ENCODE measurements at places on chromosomes 4 and X.

- DNase-seq = no peak
Observed at GRCh38 chrX:82765811-82766210, 742.3 kb upstream of the POU3F4 start.

DNA sequence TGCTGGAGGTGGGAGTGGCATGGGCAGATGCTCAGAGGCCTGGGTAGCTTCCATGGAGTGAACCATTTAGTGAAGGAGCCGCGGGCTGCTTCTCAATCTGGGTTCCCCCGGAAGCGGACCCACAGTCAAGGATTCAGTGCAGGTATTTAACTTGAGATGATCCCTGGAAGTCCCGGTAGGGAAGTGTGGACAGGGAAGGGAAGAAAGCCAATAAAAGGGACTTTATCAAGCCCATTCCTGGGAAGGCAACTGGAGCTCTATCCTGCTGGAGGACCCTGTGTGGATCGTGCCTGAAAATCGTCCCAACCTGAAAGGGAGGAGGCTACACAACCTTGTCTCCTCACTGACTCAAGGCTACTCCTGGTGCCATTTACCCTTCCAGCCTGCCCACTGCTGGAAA, 76.9 kb downstream of the DHX15 start:
- DNase-seq = no peak

GRCh38 chr4:27098034-27098433, 237.4 kb downstream of the STIM2 start:
- DNase-seq = no peak

DNA sequence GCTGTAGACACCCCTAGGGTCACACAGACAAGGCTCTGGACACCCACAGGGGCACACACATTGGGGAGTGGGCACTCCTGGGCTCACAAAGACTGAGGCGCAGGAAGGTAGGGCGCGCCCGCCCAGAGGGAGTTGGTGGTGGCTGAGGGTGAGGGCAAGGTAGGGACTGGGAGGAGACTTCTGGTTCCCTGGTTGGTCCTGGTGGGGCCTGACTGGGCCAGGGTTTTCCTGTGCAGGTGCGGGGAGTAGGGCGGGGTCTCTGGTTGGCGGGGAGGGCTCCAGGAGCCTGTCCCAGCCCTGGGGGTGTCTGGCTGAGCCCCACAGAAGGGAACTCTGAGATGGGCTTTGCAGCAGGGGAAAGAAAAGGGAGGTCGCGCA, 6.7 kb upstream of the WAS start:
- no peak for DNase-seq

DNA sequence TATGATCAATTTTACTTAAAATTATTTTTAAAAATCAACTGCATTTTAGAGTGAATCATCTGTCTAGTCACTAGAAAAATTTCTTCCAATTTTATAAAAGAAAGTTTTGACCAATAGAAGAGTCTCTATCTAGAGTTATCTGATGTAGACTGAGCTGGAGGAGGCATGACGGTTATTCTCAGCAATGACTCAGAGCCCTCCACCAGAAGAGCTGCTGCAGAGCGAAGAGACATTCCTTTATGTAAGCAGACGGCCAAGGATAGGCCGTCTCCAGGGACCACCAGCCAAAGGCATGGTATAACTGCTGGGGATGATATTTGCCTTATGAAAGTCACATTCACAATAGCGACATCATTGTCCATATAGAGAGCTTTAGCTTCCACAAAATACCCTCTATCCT, 23.0 kb downstream of the LDB2 start:
- no peak for DNase-seq

GRCh38 chr4:123786163-123786915, 389.7 kb downstream of the SPRY1 start:
- DNase-seq = no peak

DNA sequence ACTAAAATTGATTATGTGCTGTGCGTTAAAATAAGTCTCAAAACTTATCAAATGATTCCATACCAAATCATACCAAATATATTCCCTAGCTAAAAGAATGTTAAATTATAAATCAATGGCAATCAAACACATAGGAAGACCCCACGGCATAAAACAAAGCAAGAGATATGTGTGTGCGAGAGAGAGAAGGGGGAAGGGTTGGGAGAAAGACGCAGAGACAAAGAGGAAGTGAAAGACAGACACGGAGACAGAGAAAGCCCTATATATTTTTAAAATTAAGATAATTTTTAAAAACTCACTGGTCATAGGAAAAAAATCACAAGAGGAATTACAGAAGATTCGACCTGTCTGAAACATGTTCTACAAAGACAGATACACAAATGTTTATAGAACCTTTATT, 371.4 kb downstream of the NLGN4X start:
- no peak for DNase-seq

DNA sequence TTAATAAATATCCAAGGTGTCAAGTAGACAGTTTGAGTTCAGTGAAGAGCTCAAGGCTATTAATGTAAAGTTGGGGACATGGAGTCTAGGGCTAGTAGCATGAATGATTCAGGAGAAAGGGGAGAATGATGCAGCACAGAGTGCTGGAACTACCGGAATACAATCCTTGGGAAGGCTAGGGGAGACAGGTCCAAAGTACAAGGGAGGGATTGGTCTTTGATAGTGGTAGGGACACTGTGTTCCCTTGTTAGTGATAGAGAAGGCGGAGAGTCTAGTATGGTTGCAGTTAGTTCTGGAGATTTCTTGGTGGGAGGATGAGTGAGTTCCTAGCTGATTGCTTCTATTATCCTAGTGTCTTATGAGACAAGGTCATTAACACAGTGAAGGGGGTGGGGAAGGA, 8.7 kb downstream of the GCNA start:
- DNase-seq = no peak

DNA sequence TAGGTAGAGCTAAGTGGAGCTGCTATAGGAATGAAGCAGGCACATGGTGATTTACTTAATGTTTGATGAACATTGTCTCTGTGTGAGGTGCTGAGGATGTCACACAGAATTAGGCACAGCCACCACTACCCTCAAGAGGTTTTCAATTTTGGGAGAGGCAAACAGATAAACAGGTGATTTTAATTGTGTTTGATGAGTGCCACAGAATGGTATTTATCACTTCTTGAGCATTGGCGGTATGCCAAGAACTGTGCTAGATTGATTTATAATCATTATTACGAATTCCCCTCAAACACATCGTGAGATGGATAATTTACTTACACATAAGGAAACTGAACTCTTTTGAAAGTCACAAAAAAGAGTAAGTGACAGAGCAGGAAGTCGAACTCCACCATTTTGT, 74.8 kb downstream of the FREM3 start:
- no peak for DNase-seq

- DNase-seq = no peak
Observed at GRCh38 chr4:30619679-30620078, 100.5 kb upstream of the PCDH7 start.

DNA sequence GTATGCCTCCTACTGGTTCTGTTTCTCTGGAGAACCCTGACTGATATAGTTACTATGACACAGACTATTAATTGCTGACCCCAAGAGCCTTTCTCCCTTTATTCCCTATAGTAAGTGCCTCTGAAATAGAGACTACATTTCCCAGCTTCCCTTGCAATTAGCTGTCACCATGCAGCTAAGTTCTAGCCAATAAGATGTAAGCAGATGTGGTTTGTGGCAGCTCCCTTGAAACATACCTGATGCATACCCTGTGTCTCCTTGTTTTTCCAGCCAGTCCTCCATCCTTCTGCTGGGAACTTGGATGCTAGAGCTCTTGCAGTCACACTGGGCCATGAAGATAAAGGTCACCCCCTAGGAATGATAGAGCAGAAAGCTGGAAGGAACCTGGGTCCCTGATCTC, 9.7 kb upstream of the TMEM165 start:
- no peak for DNase-seq

GRCh38 chr4:102687373-102687981, 73.3 kb downstream of the MANBA start:
- DNase-seq = no peak

- DNase-seq = no peak
Observed at GRCh38 chrX:131841496-131842437, 181.3 kb upstream of the STK26 start.

- DNase-seq = no peak
Observed at GRCh38 chrX:44997888-44998287, 124.9 kb downstream of the KDM6A start.

GRCh38 chrX:70030301-70030767, 19.4 kb downstream of the AWAT2 start:
- no peak for DNase-seq

- no peak for DNase-seq
Observed at GRCh38 chrX:103275947-103276567, 493 bp downstream of the TCEAL5 start.

DNA sequence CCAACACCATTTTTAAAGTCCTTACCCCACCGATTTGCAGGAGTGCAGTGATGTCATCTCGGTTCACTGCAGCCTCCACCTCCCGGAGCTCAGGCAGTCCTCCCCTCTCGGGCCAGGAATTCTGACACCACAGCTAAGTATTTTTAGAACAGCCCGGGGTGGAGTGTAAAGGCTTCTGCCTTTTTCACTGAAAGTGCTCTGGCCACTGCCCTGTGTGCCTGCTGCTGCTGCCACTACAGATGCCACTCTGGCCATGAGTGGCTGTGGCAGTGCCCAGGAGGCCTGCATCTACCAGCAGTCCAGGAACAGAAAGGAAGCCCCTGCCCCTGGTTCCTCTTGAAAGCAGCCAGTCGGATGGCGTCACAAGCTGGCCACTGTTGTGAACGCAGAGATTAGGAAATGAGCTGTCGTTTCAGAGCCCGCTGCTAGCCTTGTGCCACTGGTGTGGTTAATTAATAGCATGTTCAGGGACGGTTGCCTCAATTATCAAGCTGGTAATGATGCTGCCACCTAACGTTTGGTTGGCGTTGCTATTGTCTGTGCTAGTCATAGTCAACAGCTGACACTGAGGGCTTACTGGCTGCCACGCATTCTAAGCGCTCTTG, 23.6 kb upstream of the TBC1D14 start:
- DNase-seq = no peak

- DNase-seq = no peak
Observed at GRCh38 chrX:12301288-12301687, 163.0 kb downstream of the FRMPD4 start.

DNA sequence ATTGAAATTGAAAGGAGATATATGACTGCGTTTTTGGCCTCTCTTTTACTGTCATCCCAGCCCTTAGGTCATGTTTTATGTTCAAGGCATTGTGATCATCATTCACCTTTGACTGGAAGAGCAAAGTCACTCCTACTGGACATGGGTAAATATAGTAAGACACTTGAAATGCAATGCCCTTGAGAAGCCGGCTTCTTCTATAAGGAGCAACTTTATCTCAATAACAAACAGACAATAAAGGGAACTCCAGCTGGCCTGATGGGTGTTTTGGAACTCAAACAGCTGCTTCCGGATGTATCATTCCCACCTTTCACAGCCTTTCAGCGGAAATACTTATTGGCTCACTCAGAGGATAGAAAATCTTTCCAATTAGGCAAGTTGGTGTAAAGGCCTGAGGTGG, 65.1 kb upstream of the C4orf54 start:
- no peak for DNase-seq

- DNase-seq = no peak
Observed at GRCh38 chr4:1375761-1376322, 28.8 kb downstream of the UVSSA start.

GRCh38 chrX:118550792-118551191, 55.2 kb downstream of the DOCK11 start:
- no peak for DNase-seq

- no peak for DNase-seq
Observed at GRCh38 chrX:118114971-118115370, 1.6 kb downstream of the KLHL13 start.

DNA sequence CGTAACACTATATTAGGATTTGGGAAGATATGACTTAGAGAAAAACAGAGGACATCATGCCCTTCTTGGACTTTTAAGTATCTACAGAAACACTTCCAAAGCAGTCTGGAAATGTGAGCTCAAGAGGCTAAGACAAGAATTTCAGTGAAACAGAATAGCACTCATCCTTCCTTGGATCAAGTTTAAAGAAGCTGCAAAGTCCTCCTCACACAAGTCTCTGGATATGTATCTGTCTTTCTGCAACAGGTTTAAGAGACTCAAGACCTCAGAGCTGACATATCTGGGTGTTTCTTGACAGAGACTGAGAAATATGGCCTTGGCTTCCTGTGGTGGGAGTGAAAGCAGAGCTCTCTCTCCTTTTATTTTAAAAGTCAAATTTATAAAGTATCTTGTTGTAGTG, 82.5 kb upstream of the GIMD1 start:
- no peak for DNase-seq

- DNase-seq = no peak
Observed at GRCh38 chrX:150269605-150270254, 93.4 kb upstream of the MAMLD1 start.

- no peak for DNase-seq
Observed at GRCh38 chr4:141121768-141122454, 11.4 kb downstream of the RNF150 start.

- DNase-seq = no peak
Observed at GRCh38 chr4:142110136-142110535, 473.8 kb downstream of the IL15 start.

GRCh38 chr4:110626532-110627153, 3.8 kb upstream of the PITX2 start:
- no peak for DNase-seq

DNA sequence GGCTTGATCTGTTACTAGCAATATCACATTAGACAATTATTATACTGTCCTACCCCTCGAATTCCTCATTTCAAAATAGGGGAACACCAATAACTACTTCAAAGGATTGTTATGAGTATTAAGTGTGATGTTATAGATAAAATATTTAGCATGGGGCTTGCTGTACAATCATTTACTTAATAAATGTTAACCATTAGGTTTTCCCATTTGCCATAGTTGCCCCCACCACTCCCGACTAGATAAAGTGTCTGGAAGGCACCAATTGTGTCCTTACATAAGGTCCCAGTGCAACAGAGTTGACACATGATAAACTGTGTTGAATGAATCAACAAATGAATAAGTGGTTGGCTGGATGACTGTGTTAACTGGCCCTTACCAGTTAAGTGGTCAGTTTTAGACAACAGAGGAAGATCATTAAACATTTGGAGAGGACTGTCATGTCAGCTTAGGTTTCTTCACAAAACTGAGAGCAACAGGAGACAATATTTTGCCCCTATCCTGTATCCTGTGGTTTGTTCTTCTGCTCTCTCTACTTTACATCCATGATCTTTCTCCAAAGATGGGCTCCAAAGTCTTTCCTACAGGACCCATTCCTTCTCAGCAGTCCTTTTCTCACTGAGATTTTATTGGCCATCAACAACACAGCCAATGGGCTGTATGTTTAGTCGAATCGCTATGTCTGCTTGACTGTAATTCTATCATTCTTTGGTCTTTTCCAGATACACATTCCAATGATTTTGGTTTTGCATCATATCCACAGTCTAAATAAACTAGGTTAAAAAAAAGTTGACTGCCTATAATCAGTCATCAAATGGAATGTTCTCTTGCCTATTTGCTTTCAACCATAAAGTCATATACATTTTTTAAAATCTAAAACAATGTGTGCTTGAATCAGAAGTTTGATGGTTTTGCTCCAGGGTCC, 74.4 kb downstream of the RNF150 start:
- DNase-seq = no peak

GRCh38 chrX:38347136-38347535, 5.3 kb upstream of the OTC start:
- DNase-seq = no peak

Measured in stimulated activated CD8-positive, alpha-beta memory T cell treated with anti-CD3 and anti-CD28 coated beads, Interleukin-7, amount 100 ng/mL, for 1 hour (primary cell).